ENCODE measurements at places on chromosomes 7 and 10.

DNA sequence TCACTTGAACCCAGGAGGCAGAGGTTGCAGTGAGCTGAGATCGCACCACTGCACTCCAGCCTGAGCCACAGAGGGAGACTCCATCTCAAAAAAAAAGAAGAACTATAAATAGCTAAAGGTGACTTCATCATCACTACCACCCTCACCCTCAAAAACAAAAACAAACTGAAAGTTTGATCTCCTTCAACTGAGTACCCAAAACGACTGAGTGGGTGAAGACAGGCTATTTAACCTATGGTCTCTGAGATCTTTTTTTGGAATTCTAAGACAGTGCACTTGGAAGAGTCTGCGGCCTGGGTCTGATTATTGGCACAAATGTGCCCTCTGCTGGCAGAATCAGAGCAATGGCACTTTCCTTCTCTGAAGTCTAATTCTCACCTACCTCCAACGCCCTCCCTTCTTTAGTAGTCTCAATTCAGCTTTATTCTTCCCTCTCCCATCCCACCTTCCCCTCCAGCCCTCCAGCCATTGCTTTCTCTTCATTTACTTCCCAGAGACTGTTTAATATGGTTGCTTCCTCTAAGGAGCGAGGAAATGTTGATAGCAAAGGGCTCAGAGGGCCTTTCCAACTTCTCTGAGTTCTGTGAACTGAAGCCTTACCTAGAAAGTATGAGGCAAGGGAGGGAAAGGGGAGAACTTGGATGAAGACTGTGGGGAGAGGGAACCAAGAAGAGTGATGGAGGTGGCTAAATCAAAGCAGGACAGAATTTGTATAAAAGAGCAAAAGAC lies 2.9 kb upstream of the MYOZ1 start:
- DNase-seq = peak; percentile 25

DNA sequence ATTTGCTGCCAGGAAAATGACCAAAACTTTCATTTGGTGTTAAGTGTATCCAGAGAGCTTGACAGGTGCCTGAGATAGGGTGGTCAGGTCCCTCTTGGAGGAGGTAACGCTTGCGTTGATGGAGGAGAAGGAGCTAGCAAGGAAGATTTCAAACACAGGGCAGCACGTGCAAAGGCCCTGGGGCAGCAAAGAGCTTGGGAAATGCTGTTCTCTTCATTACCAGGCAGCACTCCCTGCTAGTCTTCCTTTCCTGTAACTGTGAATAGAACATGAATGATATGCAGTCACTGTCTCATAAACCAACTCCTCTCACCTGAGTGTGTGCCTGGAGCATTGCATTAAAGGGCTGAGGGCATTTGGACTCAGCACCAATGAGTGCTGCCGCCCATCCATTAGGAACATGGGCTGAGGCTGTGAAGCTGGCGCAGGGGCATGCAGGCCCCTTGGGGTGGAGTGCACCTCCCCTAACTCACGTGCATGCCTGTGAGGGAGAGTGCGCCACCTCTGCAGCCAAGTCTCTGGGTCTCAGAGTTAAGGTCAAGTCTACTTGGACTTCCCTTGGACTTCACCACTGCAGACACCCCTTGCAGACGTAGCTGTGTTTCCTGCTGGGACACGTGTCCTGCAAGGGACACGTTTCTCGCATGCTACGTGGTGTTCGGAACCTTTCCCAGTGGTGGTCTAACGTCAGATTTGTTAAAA lies 136.8 kb downstream of the PAXIP1 start:
- DNase-seq = no peak

DNA sequence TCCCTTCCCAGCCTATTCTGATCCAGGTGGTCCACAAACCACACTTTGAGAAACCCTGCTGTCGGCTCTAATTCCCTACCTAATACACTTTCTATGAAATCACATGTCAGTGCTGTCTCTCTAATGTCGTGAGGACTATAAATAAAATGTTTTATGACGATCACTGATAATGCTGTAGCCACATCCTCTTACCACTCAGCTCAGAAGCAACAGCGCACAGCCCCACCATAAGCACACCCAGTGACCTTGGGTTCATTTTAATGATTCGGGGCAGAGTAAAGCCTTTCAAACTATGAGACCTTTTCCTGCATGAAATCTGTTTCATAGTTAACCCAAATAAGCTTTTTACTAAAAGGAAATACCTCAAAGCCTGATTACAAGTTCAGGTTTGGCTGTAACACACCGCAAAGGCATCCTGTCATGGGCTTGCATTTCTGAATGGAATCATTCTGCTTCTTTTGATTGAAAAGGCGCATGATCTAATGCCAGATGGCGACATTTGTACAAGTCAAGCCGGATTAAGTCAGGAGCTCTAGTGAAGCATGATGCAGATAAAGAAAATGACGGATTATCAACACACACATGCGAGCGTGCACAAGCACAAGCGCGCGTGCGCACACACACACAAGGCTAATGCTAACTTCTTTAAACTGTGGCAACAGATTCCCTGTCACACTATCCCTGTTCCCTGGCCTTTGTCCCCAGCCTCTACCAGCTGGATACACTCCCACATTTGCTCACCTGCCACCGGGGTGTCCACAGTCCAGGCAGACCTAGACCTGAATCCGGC lies 180.5 kb upstream of the PDE1C start:
- no peak for DNase-seq

GRCh38 chr7:4964506-4964905 lies 5.5 kb upstream of the MMD2 start:
- no peak for DNase-seq

DNA sequence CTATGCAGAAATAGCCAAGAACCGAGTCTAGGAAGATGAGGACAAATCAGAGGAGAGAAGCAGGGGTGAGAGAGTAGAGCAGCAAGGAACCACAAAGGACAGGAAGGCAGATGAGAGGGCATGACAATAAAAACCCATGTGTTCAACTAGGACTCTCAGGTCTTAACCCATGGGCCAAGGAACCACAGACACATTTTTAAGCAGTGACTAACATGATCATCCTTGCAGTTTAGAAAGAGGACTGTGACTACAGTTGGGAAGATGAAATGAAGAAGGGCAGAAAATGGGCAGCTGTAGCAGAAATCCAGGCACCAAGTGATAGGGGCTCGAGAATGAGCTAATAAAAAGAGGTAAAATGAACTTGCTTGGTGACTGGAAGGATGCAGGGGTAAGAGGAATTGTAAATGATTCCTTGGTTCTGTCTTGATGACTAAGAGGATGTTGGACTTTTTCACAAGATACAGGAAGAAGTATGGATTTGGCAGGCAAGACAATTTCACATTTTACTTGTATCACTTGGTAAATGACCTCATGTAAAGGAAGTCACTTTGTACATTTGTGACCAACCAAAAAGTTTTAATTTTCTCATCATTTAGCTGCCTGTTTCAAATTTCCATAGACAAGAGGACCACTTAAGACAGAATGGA lies 22.8 kb downstream of the SGMS1 start:
- DNase-seq = no peak

DNA sequence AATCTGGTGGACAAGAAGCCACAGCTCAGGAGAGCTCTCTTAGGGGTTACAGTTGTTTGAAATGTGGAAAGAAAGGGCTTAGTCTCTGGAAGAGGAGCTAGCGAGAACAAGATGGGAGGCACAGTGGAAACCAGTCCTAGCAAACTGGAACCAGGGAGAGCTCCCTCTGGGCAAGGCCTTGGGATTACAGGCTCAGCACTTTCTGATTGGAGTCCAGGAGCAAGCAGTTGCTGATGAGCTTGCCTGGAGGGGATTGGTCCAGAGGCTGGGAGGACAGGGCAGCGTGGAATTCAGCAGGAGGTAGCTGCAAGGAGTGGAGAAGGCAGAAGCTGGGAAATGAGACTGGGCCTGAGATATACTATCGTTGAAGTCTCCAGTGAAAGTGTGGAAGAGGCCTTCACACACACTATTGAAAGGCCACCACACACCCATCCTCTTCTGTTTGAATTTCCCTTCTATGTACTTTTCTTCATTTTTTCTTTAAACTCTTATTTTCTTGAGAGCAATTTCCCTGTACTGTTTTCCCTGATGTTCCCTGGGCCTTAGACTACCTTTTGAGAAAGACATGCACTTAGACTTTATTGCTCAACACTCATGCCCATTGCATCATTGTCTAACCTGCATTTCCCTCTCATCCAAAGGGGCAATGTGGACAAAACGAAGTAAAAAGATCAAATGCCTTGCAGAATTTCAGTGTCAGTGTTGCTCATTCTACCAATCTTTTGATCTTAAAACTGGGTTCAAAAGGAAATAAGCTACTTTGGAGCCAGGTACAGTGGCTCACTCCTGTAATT lies 57.8 kb upstream of the LANCL2 start:
- DNase-seq = no peak

GRCh38 chr10:17871036-17871435 lies 61.9 kb downstream of the MRC1 start:
- DNase-seq = no peak
